ENCODE measurements at places on chromosomes 1 and 21. TPM values are rescaled to one million over a fixed set of nuclear protein-coding genes. Genes with fewer than 3 reads are reported as not detected.

DNA sequence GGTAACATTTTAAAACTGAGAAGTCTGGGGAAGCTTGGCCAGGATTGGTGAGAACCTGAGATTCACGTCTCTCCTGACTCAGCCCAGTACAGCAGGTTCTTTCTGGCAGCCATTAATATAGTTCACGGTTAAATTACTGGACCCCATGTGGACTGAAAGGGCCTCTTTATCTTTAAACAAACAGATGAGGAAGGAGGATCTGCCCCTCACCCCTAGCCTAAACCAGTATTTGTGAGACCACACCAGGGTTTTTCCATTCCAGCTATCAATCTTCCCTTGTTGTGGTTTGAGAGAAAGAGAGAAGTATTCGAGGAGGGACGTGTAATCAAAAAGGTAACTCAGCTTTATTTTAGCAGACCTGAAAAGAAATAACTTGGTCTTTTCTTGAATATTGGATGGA is 137.1 kb downstream of the PROX1 start:
- no peaks in the 10 kb centered on the region for H3K4me1 ChIP-seq
- no peaks in the 10 kb centered on the region for H3K27me3 ChIP-seq
- no peak overlapping the region for H3K4me3 ChIP-seq
- no peak for DNase-seq
- no peaks in the 10 kb centered on the region for H3K36me3 ChIP-seq

DNA sequence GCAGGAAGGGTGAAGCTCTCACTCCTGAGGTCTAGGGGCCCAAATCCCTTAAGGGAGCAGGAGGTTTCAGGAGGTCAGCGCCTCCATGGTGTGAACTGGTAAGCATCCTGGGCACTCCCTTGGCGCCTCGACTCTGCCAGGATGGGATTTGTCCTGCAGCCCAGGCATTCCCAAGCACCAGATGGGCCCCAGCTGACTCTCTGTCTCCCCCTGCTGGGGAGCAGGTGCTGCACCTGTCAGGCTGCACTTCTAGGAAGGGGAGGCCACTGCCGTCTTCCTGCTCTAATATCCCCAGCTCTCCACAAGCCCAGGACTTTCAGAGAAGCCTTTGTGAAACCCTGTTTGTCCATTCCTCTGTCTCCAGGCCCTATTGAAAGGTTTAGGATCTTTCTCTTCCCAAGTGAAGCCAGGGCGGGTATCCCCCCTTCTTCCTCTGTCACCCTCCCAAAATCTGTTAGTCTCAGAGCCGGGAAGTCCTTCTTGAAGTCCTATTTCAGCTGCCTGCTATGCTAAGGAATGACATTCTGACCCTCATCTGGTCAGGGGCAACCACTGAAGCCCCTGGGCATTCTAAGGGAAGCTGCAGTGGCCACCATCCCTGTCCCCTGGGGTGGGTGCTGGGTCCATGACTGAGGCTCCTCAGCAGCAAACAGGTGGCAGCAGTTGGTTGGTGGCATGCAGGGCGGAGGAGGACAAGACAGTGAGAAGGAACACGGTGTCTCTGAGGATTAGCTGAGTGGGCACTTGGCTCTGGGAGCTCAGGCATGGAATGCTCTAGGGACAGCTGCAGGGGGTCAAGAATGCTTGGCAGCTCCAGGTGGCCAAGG is 3.2 kb downstream of the MYBPH start:
- no peaks in the 10 kb centered on the region for H3K4me1 ChIP-seq
- H3K36me3 ChIP-seq, result no peaks in the 10 kb centered on the region
- no peak overlapping the region for H3K4me3 ChIP-seq
- H3K27me3 ChIP-seq, result no peaks in the 10 kb centered on the region

DNA sequence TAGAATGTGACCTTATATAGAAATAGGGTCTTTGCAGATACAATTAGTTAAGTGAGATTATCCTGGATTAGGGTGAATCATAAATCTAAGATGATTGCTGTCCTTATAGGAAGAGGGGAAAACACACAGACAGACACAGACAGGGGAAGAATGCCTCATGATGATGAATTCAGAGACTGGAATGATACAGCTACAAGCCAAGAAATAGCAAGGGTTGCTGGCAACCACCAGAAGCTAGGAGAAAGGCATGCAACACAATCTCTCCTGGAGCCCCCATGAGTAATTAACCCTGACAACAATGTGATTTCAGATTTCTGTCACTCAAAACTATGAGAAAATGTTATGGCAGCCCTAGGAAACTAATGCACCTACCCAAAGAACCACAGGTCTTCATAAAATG is 19.1 kb upstream of the PPIH start:
- H3K36me3 ChIP-seq, result no peaks in the 10 kb centered on the region
- DNase-seq, result no peak
- H3K27me3 ChIP-seq, result no peaks in the 10 kb centered on the region
- no peaks in the 10 kb centered on the region for H3K4me1 ChIP-seq
- H3K27ac ChIP-seq, result no peak overlapping the region

DNA sequence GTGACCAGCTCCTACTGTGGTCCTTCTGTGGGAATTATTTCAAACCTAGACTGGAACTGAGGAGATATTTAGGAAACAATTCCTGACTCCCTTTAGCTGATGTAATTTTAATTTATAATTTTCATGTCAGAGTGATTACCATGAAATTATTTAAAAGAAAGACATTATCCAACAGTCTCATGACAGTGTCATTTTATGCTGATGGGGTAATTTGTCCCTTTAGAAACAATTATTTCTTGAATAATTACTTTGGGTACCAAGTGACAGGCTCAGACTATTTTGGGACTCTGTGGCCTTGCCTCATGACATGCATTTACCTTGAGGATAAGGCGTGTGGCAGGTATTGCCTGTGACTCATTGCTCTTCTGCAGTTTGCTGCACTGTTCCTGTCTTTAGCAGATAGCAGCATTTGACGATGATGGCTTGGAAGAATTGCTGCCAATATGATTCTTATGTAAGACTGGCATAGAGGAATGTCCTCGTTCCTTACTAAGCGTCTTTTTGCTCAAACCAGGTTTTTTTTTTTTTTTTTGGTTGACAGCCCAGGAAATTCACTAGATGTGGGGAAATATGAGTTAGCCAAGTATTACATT is 206.0 kb upstream of the HMCN1 start:
- no peaks in the 10 kb centered on the region for H3K4me1 ChIP-seq
- H3K27me3 ChIP-seq, result no peaks in the 10 kb centered on the region
- DNase-seq, result no peak
- no peaks in the 10 kb centered on the region for H3K36me3 ChIP-seq

DNA sequence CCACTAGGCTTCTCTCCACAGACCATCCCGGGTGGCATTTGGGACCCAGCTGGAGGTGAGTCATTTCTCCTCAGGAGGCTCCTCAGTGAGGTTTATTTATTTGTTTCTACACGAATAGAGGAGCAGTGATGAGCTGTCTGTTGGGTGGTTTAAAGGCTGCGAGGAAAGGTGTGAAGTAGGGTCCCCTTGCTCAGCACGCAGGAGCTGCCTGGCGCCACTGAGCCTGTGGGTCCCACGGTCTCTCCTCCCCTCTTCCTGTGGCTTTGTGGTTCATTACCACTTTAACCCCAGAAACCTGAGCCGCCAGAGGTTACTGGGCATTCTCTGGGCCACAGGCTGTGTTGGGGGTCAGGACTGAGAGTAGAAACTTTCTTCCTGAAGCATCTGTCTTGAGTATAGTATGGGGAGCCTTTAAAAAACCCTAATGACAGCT is 39.9 kb downstream of the IL6R start:
- peak; percentile 54 for DNase-seq
- H3K4me1 ChIP-seq, result peaks cover 57% of the 10 kb centered on the region
- no peaks in the 10 kb centered on the region for H3K27me3 ChIP-seq

GRCh38 chr1:248372394-248372793 is 3.2 kb upstream of the OR2T6 start:
- no peaks in the 10 kb centered on the region for H3K27me3 ChIP-seq
- DNase-seq, result no peak
- H3K4me1 ChIP-seq, result peaks cover 6% of the 10 kb centered on the region
- H3K36me3 ChIP-seq, result no peaks in the 10 kb centered on the region
- H3K4me3 ChIP-seq, result no peak overlapping the region

- no peak overlapping the region for H3K27ac ChIP-seq
- no peak overlapping the region for H3K4me3 ChIP-seq
- DNase-seq, result no peak
Measured at GRCh38 chr1:96834986-96835385, 113.4 kb downstream of the PTBP2 start.

- H3K36me3 ChIP-seq, result no peaks in the 10 kb centered on the region
- no peak overlapping the region for H3K27ac ChIP-seq
- DNase-seq, result no peak
- H3K4me1 ChIP-seq, result peaks cover 26% of the 10 kb centered on the region
Measured at GRCh38 chr1:154772056-154772455, 98.0 kb downstream of the KCNN3 start.

- no peak overlapping the region for H3K4me3 ChIP-seq
- no peaks in the 10 kb centered on the region for H3K4me1 ChIP-seq
- DNase-seq, result no peak
- H3K27me3 ChIP-seq, result no peaks in the 10 kb centered on the region
- no peak overlapping the region for H3K27ac ChIP-seq
Measured at GRCh38 chr1:189374816-189375215, 1102.8 kb downstream of the BRINP3 start.

- peak overlapping the region; percentile 45 for H3K4me3 ChIP-seq
- DNase-seq, result no peak
- H3K27me3 ChIP-seq, result peaks cover 4% of the 10 kb centered on the region
- H3K4me1 ChIP-seq, result peaks cover 25% of the 10 kb centered on the region
Measured at GRCh38 chr1:58813801-58814200, 30.0 kb upstream of the JUN start.

DNA sequence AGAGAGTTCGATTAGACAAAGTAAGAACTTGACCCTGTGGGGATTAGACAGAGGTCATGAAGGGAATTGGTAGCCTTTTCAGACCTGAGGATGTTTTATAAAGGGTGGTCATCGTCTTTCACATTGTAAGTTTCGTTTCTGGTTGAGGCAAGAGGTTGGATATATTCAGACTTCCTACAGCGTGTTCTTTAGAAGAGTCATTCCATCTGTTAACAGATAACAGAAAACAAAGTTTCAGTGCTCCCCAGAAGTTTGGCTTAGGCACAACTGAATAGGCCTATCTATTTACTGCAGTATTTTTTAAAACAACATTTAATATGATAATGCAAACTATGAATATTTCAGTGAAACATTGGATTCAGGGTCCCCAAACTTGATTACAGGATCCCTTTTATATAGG is 17.1 kb upstream of the IVNS1ABP start:
- H3K36me3 ChIP-seq, result no peaks in the 10 kb centered on the region
- no peak overlapping the region for H3K27ac ChIP-seq
- H3K27me3 ChIP-seq, result no peaks in the 10 kb centered on the region
- no peak for DNase-seq
- H3K4me1 ChIP-seq, result peaks cover 10% of the 10 kb centered on the region

DNA sequence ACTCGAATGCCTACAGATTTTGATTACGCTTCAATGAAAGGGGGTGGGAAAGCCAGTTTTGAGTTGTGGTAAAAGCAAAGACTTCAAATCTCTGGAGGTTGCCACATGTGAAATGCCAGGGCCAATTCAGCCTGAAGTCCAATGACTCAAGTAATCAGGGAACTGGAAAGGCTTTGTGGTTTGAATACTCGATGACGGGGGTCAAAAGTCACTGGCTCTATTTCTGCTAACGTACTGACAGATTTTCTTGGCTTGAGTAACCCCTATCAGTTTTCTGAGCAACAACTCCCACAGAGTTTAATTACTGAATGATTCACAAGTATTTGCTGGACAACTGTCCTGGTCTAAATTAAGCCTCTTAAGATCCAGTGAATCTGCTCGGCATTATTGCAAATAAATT is 152.2 kb downstream of the SIPA1L2 start:
- no peak overlapping the region for H3K27ac ChIP-seq
- H3K27me3 ChIP-seq, result no peaks in the 10 kb centered on the region
- no peak for DNase-seq
- no peaks in the 10 kb centered on the region for H3K4me1 ChIP-seq

GRCh38 chr1:235892202-235892601 is 25.5 kb upstream of the LYST start:
- peaks cover 5% of the 10 kb centered on the region for H3K36me3 ChIP-seq
- no peaks in the 10 kb centered on the region for H3K27me3 ChIP-seq
- DNase-seq, result no peak
- H3K4me1 ChIP-seq, result peaks cover 40% of the 10 kb centered on the region

- H3K27me3 ChIP-seq, result no peaks in the 10 kb centered on the region
- DNase-seq, result no peak
Measured at GRCh38 chr1:177044390-177044789, 120.1 kb downstream of the ASTN1 start.

Gene SPRR2B
- total RNA-seq, result not detected

Gene SCNM1
- 103 TPM for total RNA-seq

Gene TFF3
- not detected for total RNA-seq

Gene PDC
- not detected for total RNA-seq

Gene BARHL2
- not detected for total RNA-seq
